NCI-H2029 treated with DMSO at 0.1 percent for 48 hours (cell line): ENCODE measurements at places on chromosomes 7 and 10.

- DNase-seq = no peak
These were observed 14.4 kb upstream of the WASL start for GRCh38 chr7:123763191-123763661.

DNA sequence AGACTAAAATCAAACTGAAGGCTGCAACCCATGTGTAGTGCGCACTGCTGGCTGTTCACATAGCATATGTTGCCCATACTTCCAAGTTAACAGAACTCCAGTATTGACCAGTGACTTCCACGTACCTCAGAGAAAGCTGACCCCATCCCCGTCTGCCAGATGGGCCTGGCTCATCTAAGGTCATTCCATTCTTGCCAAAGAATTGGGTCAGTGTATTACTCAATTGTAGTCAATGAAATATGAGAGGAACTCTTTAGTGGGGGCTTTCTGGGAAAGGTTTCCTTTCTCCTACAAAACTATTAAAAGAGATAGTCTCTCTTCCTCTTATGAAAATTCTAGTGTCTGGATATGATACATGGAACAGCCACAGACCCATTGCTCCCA is 238.6 kb downstream of the COBL start:
- no peak for DNase-seq

DNA sequence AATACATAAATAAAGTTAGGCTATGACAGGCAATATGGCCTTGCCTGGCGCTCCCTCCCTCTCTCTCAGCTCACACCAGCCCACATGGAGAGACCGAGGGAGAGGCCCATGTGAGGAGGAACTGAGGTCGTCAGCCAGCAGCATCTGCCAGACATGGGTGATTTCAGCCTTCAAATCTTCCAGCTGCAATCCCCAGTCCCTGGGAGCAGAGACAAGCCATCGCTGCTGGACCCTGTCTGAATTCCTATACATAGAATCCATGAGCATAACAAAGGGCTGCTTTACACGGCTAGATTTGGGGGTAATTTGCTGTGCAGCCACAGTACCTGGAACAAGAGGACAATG is 35.6 kb downstream of the ANKRD16 start:
- no peak for DNase-seq

DNA sequence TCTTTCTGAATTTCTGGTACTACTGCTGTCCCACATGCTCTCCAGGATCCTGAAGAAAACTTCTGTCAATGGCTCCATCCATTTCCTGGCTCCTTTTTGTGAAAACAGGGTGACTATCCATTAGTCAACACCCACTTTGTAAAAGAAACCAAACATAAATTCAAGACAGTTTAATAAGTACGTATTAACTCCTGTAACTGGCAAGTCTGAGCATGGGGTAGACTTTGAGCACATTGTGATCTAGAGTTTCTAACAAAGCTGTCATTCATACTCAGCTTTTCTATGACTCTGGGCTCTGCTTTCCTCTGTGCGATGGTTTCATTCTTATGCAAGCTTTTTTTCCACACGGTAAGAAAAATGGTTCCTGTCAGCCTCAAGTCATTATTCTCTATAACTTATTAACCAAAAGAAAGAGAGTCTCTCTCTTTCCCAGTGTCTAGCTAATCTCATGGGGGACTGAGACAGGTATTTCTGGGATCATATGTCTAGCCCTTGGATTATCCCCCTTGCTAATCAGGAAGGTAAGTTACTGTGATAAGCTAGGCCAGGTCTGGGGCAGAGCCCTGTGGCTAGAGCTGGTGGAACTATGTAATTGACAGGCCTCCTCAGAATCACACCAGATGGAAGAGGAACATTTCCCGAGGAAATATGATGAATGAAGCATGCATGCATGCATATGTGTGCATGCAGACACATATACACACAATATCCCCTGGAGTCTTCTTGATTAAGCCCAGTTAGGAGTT is 98.5 kb downstream of the GNAI1 start:
- DNase-seq = no peak

DNA sequence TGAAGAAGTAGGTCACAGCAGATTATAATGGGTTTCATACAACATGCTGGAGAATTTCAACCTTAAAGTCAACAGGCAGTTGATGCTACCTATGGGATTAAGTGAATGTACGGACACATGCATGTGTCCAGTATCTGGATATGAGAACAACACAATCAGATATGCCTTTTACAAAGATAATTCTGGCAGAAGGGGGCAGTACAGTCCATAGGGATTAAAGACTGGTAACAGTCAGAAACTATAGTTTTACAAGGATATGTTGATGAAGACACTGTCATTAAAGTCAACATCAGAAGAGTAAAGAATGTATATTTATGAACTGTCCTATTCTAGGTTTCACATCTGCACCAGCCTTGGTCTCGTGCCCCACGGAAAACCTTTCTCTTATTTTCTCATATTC is 41.5 kb downstream of the ANKMY2 start:
- DNase-seq = no peak

DNA sequence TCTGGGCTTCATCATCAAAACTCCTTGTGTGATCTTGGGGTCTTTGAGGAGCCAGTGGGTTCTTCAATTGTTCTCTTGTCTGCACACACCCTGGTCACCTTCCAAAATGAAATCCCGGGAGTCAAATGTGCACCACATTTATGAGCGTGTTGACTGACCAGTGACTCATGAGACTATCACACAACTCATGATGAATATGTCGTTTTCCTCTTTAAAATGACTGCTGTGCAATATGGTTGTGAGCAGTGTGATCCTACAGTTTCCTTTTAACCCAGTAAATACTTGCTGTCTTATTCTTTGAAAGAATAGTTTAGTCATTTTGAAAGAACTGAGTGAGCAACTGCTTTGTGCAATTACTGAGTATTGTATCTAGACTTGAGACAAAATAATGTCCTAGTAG is 149.2 kb downstream of the DYNC1I1 start:
- no peak for DNase-seq

GRCh38 chr7:88092676-88092999 is 127.2 kb downstream of the SRI start:
- DNase-seq = peak; percentile 74

DNA sequence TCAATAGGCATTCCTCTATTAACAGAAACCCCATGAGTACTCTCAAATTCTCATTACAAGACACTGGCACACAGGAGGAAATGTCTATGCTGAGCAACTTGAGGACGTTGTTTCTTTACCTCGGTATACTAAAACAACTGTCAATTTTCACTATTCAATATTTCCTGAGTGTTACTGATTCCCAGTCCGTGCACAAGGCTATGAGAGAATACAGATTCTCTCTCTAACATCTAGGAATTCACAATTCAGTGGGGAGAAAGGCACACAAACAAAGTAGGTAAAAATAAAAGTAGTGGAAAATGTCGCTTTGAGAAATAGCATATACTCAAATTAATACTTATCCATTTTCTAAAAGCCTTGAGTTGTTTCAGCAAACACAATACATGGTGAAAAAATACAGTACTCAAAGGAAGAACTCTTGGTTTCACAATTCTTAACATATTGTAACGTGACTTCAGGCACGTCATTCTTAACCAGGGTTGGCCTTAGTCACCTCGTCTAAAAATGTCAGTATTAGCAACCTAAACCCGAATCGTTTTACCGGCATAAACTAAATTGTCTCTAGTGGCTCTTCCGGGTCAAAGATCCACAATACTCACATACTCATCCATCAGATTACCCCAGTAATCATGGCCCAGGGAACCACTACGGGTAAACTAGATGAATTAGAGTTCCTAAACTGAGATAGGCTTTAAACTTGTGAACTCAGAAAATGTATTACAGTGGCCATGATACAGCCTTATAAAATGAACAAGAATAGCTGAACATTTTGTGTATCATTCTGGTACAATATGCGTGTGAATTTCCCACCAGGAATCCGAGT is 1.5 kb downstream of the IPMK start:
- DNase-seq = no peak

- no peak for DNase-seq
These were observed 56.6 kb upstream of the CELF2 start for GRCh38 chr10:10961072-10961471.

GRCh38 chr7:35252612-35253459 is 1.1 kb downstream of the TBX20 start:
- DNase-seq = no peak

GRCh38 chr10:129662426-129662825 is 195.4 kb downstream of the MGMT start:
- no peak for DNase-seq

DNA sequence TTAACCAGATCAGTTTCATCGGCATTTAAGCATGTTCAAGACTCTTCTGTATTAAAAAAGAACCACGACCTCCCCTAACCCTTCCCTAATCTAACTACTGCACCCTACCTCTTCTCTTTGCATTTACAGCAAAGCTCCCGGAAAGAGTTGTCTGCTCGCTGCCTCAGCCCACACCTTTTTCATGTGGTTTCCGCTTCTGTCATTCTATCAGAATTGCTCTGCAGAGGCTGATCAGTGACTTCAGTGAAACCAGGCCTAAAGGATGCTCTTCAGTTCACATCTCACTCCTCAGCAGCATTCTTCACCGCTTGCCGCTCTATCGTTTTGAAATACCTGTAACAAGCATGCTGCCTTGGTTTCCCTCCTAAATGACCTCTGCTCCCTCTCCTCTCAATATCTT is 160.9 kb downstream of the SDK1 start:
- DNase-seq = no peak

DNA sequence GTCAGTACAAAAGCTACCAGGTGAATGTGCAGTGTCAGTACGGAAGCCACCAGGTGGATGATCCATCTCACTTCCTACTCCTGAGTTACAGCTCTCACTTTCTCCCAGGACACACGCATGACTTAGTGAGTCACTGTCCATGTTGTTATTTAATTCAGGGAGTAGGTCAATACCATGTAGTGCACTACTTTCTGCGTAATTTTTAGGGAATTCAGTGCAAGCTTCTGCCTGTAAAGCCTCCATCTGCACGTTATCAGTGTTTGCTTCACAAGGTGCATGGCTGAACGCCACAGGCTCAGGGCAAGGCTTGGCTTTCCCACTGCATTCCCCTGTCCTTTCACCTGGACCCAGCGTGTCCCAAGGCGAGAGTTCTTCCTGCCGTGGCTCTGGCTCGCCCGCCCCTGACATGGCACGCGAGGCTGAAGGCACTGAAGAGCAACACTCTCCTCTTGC is 59.5 kb downstream of the LARP4B start:
- no peak for DNase-seq
